ENCODE measurements at places on chromosomes 1 and 21.

- no peak for DNase-seq
Observed at GRCh38 chr1:98947071-98947470, 57.6 kb downstream of the PLPPR5 start.

GRCh38 chr1:198892065-198892464 lies 253.2 kb downstream of the PTPRC start:
- no peak for DNase-seq

GRCh38 chr1:244601336-244601735 lies 51.6 kb upstream of the DESI2 start:
- no peak for DNase-seq

DNA sequence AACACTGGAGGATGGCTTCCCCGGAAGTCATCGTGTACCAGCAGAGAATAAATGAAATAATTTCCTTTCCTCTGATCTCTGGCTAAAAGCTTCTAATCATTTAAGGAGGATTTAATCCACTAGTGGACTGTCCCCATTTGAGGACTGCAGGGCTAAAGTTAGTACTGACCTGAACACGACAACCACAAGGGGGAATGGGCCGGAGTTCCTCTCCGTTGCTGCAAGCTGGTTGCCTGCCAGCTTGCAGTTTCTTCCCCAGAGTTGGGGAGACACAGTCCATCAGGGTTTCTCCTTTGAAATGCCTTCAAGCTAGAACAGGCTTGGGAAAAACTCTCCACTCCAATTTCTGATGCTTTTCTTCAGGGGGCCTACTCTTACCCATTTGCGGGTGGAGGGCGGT lies 35.5 kb upstream of the NPL start:
- DNase-seq = no peak

DNA sequence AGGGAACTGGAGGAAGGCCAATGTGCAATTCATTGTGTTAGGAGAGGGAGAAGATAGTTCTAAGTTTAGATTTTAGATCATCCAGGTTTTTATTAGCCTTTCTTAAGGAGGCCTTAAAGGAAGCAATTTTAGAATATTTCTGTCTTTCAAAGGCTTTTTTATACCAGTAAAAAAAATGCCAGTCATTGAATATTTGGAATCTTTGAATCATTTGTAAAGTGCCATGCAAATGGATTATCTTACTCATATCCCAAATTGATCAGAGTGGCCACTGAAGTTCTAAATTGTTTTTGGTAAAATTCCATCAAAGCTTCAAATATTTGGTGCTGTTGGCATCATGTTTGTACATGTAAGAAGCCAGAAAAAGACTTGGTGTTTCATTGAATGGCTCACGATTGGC lies 244.8 kb downstream of the RPS6KC1 start:
- no peak for DNase-seq

GRCh38 chr1:205929496-205930194 lies 13.6 kb downstream of the SLC26A9 start:
- DNase-seq = no peak

GRCh38 chr1:228958121-228958520 lies 222.8 kb downstream of the RHOU start:
- no peak for DNase-seq
